ENCODE measurements at places on chromosomes 5 and 9. TPM values are rescaled to one million over a fixed set of nuclear protein-coding genes. Genes with fewer than 3 reads are reported as not detected.

GRCh38 chr9:72356041-72356582 is 8.9 kb downstream of the ZFAND5 start:
- DNase-seq, result no peak

Gene PTGER4
- 8.0 TPM for total RNA-seq

DNA sequence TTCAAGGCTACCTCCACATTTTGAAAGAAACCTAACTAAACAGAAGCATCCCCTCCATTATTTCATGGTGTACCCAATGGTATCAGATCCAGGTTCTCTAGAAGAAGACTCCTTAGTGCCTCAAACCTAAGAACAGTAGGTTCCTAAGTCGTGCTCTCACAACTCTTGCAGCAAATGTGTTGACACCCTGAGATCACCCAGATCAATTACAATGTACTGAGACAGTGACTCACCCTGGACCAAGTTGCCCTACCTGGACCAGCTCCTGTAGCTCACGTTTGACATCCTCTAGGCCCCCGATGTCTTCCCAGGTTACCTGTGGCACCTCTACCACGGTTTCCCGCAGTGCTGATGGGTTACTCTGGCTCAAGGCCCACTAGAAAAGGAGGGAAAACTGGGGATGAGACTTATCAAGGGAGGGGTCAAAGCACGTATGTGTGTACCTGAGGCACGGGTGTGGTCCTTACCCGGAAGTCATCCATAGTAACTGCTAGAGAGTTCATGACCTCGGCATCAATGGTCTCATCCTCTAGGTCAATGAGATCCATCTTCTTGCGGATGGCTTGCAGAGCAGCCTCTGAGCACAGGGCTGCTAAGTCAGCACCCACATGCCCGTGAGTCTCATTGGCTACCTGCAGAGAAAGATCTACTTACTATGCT is 11.7 kb downstream of the VCP start:
- DNase-seq, result no peak

- DNase-seq, result no peak
These were observed 82.1 kb downstream of the GAPVD1 start for GRCh38 chr9:125343518-125344275.

Gene PAM
- 116 TPM for total RNA-seq

Gene FAT2
- total RNA-seq, result 0.80 TPM

DNA sequence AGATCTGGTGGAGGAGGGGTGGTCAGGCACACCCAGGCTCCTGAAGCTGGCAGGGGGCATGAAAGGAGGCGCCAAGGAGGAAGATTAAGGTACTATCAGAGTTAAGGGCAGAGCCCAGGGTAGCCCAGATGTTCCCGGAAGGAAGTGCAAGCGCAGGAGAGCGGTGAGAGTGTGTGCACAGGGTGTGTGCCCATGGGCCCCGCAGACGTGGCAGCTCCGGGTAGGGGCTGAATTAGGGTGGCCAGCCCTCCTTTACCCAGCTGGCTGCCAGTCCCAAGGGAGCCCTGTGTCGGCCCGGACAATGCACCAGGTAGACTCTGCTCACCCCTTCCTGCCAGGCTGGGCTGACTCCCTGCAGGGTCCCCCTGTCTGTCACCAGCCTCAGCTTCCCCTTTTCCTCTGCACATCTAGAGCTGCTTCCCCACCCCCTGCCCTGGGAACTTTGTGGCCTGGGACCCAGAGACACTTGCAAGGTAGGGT is at the start of gene SMIM33:
Gene SMIM33, plus strand, starts transcription at position 184 of the 480 bp plus-strand sequence. Its CDS starts 118 bp downstream, at position 302.
- no peak for DNase-seq

Gene EFNA5
- 65.0 TPM for total RNA-seq

- DNase-seq, result no peak
These were observed 315.4 kb downstream of the CTNND2 start for GRCh38 chr5:11588803-11589202.

GRCh38 chr9:2281031-2281802 is 266.1 kb downstream of the SMARCA2 start:
- DNase-seq, result no peak

GRCh38 chr5:132319975-132320374 is 25.8 kb downstream of the SLC22A4 start:
- no peak for DNase-seq

DNA sequence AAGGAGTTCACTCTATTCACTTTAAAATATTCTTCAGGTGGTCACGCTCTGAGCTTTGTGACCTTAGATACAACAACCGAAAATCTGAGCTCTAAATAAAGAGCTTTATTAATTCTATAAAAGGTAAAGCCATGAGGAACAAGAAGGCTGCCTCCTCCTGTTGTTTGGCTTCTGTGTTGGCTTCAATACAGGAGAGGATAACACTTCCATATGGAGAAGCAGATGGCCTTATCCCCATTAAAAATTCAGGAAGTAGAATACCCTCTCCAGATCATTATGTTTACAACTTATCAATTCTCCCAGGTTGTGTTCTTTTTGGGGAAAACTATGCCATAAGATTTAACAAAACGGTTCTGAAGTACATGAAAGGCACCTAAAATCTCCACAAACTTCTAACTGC is 128.4 kb downstream of the TTC39B start:
- DNase-seq, result no peak

Gene SLC36A3
- not detected for total RNA-seq

Gene TMEM171
- 1.3 TPM for total RNA-seq

Gene IL3
- not detected for total RNA-seq

Gene SPAG8
- total RNA-seq, result 14.2 TPM

DNA sequence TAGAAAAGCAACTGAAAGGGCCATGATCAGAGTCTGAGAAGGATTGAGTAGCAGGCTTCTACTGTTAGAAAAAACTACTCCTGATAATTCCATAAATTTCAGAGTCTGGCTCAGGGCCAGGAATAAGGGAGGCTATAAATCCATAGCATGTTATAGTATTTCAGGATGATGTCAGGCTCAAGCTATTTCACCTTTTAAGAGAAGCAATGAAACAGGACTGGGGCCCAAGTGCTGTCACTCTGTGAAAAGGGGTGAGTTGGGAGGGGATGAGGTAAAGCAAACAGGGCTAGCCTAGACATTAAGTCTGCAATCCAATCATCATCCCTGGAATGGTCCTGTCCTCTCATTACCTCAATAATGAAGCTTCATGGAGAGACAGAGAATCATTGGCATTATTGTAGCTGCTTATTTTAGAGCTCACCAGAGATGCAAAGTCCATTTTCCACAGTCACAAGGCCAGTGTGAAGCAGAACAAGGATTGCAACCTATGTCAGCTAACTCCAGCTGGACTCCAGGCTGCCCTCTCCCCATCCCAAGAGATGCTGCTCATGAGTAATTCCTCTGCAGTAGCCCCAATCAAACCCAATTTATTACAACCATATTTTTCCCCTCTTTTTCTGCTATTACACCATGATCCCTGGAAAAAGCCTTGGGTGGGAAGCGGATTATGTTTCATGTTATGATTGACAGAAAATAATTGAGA is 56.0 kb downstream of the PAPPA start:
- DNase-seq, result no peak

DNA sequence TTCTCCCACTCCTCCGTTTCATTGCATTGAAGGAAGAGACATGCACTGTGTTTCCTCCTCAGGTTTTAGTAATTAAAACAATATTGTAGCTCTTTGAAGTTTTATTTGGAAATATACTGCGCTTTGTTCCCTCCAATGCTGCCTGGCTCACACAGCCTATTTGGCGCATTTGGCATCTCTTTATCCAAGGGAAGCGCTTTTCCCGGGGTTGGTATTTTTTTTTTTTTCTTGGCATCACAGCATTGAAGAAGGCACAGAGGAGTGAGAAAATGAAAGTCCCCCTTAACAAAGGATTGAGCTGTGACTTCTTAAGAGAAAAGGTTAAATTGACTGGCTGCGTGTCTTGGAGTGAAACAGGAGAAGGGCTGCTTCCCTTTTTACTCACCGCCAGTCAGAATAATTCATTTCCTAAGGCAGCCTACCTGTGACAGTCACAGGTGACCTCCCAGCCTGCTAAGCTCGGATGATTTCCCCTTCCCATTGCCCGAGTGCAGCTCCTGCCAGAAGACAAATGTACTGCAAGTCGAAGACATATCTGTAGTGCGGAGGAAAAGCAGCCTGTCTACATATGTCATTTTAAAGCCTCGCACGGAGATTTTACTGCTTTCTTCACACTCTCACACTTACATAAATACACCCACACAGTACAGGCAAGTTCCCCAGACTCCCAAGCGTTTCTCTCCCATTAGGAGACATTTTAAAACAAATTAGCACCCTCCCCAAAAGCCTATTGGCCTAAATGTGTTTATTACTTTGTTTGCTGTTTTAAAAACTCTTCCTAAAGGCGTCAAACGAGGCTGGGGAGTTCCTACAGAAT is 665.5 kb upstream of the ZNF608 start:
- no peak for DNase-seq

Gene C5orf47
- total RNA-seq, result not detected

GRCh38 chr9:15058236-15058635 is 148.0 kb upstream of the FREM1 start:
- DNase-seq, result no peak

Gene RABEPK
- 19.0 TPM for total RNA-seq

Gene ZCCHC10
- total RNA-seq, result 23.1 TPM

DNA sequence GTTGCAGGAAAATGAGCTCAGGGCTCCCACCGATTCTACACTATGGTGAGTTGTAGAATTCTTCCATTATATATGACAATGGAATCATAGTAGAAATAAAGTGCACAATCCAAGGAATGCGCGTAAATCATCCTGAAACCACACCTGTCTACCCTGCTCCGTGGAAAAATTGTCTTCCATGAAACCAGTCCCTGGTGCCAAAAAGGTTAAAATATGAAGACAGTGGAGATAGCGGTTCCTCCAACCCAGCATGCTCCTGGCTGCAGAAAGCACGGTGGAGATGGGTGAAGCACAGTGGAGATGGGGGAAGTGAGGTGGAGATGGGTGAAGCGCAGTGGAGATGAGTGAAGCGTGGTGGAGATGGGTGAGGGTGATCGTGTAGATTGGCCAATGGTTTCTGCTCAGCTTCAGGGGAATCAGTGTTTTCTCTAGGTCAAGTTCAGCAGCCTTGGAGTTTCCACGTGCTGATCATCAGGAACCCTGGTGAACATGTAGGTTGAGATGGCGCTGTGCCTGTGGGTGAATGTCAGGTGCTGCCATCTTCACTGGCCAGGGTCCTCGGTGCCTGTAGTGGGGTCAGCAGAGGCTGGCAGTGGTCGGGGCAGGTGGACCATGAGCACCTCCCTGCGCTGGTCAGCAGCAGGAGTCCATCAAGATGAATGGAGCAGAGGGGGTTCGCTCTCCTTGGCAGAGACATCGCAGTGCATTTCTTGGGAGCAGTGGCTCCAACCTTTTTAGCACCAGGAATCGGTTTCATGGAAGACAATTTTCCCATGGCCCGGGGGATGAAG is 20.3 kb downstream of the PAEP start:
- peak; percentile 45 for DNase-seq

Gene POU5F2
- total RNA-seq, result 0.29 TPM

Gene CARD9
- 2.6 TPM for total RNA-seq

GRCh38 chr5:86679529-86679928 is 61.8 kb downstream of the COX7C start:
- no peak for DNase-seq

- DNase-seq, result no peak
These were observed 46.6 kb upstream of the IRX4 start for GRCh38 chr5:1929108-1929991.

- no peak for DNase-seq
These were observed 4.6 kb downstream of the SNCAIP start for GRCh38 chr5:122316656-122317055.

DNA sequence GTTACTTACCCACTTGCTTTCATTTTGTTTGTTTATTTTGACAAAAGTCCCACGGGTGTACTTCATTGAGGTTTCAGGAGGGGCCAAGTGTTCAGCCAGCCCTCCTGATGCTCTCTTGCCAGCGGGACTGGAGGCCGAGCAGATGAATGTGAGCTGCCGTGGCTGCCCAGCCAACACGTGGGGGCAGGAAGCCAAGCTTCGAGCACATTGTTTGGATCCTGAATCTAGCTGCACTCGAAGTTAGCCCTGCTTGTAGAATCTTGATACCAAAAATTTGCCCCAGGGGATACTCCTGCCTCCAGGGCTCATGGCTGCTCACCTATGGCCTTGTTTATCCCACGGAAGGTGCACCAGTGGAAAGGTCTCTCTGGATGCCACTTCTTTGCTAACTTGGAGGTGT is 49.3 kb downstream of the RASGEF1C start:
- peak; percentile 37 for DNase-seq

DNA sequence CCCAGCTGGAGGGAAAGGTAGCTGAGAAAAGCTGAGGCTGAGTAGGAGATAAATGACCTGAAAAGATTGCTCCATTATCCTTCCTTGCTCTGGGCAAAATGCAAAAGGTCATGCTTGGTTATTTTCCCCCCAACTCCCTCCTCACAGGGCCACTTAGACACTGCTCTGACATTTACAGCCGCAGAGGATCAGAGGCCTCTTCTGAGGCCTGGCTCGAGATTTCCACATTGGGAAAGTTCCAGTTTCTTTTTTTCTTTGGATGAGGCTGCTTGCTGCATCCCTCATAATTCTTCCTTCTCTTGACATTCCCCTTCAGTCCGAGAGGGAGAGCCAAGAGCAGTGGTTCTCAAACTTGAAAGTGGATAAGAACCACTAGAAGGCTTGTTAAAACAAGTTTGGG is 60.1 kb upstream of the HSPA9 start:
- no peak for DNase-seq

GRCh38 chr9:134413112-134413715 is 87.0 kb downstream of the RXRA start:
- no peak for DNase-seq

DNA sequence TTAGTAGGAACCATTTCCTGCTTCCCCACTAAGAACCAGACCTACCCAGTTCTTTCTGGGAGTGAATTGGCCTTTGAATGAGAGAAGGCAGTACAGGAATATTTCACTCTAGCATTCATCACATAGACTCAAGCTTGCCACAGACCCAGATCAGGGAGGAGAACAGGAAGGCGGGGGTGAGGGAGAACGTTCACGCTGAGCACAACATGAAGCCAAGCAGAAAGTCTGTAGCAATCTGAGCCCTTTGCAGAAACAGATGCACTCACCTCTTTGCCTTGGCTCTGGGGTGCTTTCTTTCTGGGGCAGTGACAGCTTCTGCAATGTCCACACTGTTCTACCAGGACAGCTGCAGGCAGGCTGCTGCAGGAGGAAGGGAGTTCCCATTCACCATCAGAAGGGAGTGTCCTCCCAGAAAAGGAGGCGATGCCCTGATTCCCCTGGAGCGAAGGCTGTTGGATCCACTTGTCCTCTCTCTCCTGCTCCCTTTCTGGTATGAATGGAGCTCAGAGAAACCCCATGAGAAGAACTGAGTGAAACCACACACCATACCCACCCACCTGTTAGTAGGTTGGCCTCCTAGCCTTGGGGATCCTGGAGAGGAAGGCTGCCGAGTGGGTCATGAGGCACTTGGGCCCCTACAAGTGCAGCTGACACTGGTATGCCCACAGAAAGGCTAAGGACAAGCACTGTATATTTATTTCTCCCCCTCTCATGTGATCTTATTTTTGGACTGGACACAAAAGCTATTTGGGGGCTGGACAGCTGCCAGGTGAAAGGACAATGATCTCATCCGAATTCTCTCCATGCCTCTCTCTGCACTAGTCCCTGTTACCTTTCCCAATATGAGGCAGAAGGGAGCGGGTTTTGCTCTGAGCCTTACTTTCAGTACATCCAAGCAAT is 11.7 kb upstream of the FGF1 start:
- DNase-seq, result no peak

- no peak for DNase-seq
These were observed 281.9 kb upstream of the TUSC1 start for GRCh38 chr9:25960178-25960577.

- no peak for DNase-seq
These were observed 15.5 kb upstream of the NCS1 start for GRCh38 chr9:130156672-130157071.

GRCh38 chr9:78865737-78866136 is 568.8 kb downstream of the PSAT1 start:
- DNase-seq, result no peak
